Heart left ventricle (tissue), 16 donors: ENCODE measurements at places on chromosomes 1 and 21. TPM values are rescaled to one million over a fixed set of nuclear protein-coding genes. Genes with fewer than 3 reads are reported as not detected.

Gene HSD3B1
- total RNA-seq = not detected

Gene CLCA4
- 0.51 TPM for total RNA-seq

Gene C8B
- total RNA-seq = not detected

Gene ORC1
- not detected for total RNA-seq

GRCh38 chr1:54479251-54479650, 68.8 kb upstream of the ACOT11 start:
- no peak for DNase-seq

- peak; percentile 72 for DNase-seq
These were observed 8.7 kb upstream of the LGR6 start for GRCh38 chr1:202184750-202185460.

DNA sequence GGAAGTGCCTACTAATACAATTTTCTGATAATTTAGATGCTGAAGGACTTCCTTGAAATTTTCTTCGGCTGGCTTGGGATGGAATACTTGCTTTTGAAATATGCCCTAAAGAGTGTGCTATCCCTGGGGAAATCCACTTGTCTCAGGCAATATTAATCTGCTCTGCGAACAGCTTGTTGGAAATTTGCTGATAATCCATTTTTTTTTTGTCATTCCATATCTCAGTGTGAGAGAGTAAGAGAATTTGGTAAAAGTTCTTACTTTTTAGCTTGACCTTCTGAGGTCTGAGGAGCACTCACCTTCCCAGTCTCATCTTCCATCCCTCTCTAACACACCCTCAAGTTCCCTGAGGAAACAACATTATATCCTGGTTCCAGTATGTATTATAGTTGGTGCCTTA, 36.8 kb downstream of the DNAJC6 start:
- no peak for DNase-seq

DNA sequence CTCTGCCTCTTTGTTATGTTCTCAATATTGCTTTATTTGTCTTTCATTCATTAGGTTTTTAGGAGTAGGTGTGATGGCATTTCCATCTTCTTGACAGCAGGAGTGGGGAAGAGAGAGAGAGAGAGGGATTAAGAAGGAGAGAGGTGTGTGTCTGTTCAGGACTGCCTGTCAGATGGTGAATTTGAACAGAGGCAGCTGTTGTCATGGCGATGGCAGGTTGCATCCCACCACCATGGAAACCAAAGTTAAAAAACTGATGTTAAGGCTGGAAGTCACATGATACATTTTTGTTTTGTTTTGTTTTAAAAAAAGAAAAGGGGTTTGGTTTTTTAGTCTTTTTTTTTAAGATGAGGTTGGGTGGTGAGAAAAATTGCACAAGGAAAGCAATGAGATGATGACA, 18.3 kb downstream of the CACNA1E start:
- DNase-seq = no peak
